ENCODE measurements at places on chromosomes 6 and 20.

DNA sequence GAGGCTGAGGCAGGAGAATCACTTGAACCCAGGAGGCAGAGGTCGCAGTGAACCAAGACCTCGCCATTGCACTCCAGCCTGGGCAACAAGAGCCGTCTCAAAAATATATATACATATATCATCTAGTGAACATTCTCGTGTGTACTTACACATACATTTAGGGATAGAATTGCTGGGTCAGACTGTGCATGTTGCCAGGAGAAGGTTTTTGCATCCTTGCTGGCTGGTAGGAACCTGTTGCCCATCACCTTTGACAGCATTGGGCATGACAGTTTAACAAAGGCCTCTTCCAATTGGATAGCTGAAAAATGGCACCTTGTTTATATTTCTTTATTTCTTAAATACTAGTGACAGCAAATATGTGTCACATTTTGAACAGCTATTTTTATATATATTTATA is 5.4 kb downstream of the AAR2 start:
- DNase-seq: no peak

DNA sequence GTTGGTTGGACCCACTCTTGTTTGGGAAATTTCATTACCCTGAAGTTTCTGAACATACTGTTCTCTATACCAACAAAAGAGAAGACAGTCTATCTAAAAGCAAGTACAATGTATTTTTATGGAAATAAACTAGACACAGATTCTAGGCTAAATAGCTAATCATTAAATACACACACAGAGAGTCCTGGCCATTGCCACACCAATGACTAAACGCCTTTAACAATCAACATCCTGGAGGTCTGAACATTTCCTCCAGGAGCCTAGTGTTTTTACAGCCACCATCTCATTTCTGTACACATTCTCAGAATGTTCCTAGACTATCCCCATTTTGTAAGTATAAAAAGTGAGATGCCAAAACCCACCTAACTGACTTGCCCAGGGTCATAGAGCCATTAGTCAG is 141.6 kb upstream of the RREB1 start:
- DNase-seq: no peak

DNA sequence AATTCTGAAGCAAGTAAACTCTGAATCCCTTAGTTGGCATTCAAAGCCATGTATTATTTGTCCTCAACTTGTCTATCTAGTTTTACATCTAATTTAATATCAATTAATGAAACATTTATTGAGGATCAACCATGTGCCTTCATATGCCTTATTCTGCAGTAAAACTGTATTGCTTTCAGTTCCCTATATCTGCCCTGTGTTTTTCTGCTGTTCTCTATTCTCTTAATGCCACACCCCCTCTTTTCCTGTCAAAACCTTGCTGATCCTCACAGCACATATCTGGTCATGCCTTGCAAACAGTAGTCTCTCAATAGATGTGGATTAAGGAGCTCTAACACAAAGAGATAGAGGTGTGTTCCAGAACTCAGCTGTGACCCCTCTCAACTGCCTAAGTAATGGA is 2.0 kb downstream of the FIG4 start:
- DNase-seq: no peak

DNA sequence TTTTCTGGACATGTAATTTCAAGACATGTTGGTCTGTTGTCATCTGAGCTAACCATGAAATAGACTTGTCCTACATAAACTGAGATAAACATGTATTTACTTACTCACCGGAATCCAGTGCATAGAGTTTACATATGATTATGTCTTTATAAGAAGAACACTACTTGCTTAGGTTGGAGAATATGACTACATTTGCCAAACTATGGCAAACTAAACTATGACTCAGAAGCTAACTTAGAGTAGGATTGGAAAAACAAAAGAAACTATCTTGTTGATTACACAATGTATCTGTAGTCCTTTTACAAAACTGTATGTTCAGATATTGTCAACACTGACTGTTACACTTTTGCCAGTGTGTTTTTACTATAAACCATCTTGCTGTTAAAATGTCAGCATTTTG is 113.3 kb downstream of the CRYBG1 start:
- DNase-seq: no peak

DNA sequence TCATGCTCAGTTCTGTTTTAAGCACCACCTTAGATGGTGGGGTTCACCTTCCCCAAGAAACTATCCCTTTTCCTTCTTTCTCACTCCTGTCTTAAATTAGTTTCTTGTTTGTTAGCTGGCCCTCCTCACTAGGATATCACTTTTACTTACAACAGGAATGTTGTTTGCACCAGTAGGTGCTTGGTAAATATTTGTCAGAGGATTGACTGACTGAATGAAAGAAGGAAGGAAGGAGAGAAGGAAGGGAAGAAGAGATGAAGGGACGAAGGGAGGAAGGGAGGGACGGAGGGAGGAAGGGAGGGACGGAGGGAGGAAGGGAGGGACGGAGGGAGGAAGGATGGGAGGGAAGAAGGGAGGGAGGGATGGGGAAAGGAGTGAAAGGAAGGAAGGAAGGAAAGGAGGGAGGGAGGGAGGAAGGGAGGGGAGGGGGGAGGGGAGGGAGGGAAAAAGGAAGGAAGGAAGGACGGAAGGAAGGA is 505 bp upstream of the KCNK15 start:
- no peak for DNase-seq

DNA sequence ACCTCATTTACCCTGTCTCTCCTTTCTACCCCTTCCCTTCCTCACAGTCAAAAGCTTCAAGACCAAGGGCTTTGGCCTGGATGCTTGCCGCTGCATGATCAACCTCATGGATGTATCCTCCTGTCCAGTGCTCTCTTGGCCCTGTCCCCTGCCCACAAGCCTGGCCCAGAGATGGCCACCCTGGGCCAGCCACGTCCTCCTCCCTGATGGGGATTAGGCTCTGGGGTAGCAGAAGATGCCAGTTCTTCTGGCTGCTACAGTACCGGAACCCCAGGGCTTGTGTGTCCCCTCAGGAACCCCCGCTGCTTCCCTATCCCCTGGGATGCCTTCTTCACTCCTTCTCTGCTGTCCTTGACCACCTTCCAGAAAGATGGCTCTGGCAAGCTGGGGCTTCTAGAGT is 22.3 kb downstream of the CAPN11 start:
- DNase-seq: no peak

DNA sequence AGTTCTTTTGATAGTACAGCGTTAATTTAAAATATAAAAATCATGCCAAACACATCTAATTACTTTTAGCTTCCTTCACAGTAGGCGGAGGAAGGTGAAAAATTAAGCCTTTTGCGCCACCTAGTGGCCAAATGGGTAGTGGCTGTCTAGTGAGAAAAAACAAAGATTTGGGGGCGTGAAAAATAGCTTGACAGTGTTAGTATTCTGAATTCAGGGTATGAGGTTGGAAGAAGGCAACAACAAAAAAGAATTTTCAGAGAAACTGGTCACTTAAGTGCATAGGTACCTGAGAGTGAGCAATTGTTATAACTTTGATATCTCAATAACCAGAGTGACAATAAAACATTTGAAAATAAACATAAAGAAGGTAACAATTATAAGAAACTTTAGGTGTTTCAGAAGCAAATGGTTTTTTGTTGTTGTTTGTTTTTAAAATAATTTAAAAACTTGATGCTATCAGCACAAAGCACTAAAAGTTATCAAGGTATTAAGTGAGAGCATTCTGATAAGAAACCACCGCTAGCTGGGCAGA is 14.3 kb downstream of the PSMB9 start:
- no peak for DNase-seq

DNA sequence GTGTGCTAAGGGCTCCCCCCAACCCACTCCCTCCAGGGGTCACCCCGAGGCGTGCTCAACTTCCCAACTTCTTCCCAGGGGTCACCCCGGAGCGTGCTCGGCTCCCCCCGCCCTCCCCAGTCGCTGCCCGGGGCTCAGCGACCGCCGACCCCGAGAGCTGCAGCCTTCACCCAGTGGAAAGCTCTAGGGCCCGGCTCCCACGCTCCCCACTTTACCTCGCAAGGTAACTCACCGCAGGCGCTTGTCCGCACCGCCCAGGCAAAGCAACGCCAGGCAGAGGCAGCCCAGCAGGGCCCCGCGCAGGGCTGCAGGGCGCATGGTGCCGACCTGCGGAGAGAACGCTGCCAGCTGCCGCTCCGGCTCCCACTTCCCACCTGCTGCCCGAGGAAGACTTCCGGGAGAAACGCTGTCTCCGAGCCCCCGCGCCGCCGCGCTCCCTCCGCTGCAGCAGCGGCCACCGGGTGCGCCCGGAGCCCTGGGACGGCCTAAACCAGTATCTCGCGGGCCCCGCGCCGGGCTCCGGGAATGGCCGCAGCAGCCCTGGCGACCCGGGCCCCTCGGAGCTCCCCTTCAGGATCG is 396 bp downstream of the RNASET2 start:
- no peak for DNase-seq

DNA sequence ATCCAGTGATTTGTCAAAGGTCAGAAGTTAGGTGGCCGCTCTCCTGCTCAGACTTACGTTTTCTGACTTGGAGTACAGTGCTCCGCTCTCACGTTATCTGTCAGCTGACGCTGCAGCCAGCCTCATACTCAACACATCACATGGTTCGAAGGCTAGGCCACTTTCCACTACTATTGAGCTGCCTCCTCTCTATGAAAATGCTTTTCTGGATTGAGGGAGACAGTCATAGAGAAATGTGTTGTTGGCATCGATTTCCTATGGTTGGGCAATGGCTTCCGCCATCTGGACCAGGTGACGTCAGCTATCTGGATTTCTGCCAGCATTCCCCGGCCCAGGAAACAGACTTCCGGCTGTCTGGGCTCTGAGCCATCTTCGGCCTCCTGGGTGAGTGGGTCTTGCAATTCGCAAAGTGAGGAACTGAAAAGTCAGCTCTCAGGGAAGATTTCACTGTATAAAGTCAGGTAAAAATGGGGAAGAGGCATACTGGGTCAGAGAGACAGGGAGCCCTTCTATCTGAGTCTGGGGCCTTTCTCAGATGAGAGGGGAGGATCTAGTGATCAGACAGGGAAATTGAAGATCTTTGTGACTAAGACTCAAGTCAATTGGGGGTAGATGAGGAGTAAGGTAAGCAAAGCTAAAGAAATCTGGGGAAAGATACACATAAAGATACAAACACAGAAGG is 37.5 kb upstream of the IER3 start:
- DNase-seq: peak; percentile 85

DNA sequence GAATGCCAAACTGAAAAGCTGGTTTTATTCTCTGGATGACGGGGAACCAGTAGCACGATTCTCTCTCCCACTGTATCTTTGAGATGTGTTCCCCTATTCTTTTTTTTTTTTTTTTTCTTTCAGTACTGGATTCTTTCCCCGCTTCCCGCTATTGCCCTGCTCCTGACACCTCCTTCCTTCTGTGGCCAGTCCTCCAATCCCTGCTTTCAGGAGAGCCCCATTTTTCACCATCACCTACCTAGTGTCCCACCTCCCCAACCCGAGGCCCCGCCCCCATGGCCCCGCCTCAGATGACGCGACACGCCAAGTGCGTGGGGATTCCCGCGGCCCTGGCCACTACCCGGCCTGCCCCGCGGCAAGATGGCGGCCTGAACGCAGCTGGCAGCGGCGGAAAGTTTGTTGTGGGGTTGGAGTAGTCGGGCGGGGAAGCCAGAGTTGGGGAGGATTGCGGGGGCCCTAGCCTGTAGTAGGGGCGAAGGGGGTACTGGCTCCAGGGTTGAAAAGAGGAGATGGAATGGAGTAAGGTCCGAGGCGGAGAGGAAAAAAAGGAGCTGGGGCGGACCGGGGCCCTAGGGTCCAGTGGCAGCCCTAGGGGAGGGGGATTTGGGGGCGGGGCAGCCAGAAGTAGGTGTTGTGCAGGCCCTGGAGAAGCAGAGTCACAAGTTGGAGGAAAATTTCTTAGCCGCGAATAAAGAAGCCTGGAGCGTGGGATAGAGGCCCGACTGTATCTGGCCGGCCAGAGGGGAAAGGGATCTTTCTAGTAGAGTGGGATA is at the start of gene TJAP1:
TJAP1 (plus strand) TSS at position 336 of the 773 bp plus-strand sequence. CDS start 21,432 bp downstream, outside the sequence.
- peak; percentile 95 for DNase-seq

- no peak for DNase-seq
These were observed 15.7 kb upstream of the SAYSD1 start for GRCh38 chr6:39130691-39131090.

GRCh38 chr20:4068708-4069107 is 53.4 kb upstream of the RNF24 start:
- DNase-seq: no peak

- DNase-seq: peak; percentile 100
These were observed at the start of gene FAM210B for GRCh38 chr20:56358600-56359211. FAM210B (plus strand) TSS chr20:56358974; CDS start chr20:56359006, 32 bp downstream.

DNA sequence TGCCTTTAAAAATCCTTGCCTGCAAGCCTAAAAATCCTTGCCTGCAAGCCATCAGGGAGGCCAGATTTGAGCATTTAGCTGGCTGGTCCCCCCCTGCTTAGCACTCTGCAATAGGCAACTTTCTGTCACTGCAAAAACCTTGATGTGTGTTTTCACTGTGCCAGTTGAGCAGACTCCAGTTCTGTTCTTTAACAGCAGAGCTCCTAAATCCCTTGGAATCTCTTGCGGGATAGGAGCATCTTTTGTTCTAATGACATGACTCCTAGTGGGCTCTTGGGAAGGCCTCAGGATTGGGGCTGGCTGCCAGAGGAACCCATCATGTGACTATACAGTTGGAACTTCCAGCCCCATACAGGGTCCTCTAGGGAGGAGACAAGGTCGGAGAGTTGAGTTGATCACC is 50.4 kb downstream of the FAM184A start:
- DNase-seq: no peak

DNA sequence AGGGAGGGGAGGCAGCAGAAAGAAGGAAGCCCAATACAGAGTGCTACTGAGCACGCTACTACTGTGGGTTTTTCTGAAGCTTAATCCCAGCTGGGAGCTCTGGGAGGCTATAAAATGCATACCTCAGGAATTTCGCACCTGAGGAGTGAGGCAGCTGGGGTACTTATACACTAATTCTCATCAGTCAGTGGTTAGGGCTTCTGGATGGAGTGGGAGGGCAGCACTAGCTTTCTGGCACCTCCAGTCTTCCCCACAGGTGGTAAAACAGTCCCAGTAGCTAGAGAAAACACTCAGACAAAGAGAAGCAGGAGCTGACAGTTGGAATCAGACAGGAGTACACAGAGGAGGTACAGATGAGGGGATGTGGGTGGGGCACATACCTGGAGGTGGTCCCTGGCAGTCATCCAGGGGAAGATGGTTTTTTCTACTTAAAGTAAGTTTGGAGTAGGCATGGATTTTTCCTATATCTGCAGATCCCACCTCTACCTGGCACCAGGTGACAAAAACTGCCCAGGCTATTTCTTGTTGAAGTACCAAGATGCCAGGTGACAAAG is 37.8 kb downstream of the CPXM1 start:
- no peak for DNase-seq

- no peak for DNase-seq
These were observed 40.9 kb downstream of the PTPRA start for GRCh38 chr20:2914160-2914559.

- no peak for DNase-seq
These were observed 52.7 kb downstream of the DLL1 start for GRCh38 chr6:170237999-170238740.

DNA sequence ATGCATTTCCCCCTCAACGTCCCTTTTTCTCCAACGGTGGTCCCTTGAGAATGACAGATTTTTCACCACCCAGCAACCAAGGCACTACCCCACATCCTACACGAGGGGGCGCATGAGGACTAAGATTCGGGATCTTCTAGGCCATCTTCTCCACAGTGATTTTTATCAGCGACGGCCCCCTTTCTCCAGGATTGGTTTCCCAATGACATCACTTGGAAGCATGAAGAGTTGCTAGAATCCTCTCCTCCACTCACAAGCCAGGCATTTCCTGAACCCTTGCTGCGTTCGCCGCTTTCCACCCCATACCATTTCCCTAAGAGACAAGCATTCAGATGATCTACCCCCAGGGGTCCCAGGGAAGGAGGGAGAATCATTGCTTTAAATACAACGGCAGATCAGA is 252.0 kb downstream of the HIVEP2 start:
- DNase-seq: peak; percentile 57

GRCh38 chr6:69958978-69959377 is 92.6 kb downstream of the COL19A1 start:
- no peak for DNase-seq

Data from HTR-8/SVneo (cell line).